ENCODE measurements at places on chromosomes 1 and 21.

- no peak for DNase-seq
Observed at GRCh38 chr1:192657760-192658159, 21.8 kb downstream of the RGS13 start.

DNA sequence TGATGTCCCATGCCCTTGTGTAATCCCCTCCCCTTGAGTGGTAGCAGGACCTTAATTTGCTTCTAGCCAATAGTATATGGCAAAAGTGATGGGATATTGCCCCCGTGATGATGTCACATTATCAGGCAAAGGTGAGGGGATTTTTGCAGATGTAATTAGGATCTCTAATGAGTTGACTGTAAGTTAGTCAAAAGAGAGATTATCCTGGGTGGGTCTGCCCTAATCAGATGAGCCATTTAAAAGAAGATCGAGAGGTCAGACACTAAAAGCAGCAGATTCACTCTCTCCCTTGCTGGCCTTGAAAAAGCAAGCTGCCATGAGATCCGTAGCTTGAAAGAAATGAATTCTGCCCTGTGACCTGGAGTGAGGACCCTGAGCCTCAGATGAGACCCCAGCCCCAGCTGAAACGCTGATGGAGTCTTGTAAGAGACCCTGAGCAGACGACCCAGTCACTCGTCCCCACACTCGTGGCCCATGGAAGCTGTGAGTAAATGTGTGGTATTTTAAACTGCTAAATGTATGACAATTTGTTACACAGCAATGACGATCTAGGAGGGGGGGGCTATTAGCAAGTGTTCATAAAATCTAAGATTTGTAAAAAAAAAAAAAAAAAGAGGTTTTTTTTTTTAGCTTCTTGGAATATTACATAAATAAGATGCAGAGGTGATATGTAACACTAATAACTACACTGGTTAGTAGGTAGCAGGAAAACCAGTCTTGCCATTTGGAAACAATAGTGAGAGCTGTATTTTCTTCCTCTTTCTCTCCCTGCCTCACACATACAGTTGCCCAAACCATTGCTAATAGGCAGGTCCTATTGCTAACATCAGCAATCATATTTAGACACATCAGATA, 50.3 kb upstream of the TARBP1 start:
- no peak for DNase-seq

GRCh38 chr1:245291351-245291750, 136.6 kb downstream of the KIF26B start:
- no peak for DNase-seq

- DNase-seq = no peak
Observed at GRCh38 chr1:91611483-91611917, 110.8 kb downstream of the CDC7 start.

GRCh38 chr1:247087256-247087655, 8.6 kb upstream of the ZNF670 start:
- no peak for DNase-seq

DNA sequence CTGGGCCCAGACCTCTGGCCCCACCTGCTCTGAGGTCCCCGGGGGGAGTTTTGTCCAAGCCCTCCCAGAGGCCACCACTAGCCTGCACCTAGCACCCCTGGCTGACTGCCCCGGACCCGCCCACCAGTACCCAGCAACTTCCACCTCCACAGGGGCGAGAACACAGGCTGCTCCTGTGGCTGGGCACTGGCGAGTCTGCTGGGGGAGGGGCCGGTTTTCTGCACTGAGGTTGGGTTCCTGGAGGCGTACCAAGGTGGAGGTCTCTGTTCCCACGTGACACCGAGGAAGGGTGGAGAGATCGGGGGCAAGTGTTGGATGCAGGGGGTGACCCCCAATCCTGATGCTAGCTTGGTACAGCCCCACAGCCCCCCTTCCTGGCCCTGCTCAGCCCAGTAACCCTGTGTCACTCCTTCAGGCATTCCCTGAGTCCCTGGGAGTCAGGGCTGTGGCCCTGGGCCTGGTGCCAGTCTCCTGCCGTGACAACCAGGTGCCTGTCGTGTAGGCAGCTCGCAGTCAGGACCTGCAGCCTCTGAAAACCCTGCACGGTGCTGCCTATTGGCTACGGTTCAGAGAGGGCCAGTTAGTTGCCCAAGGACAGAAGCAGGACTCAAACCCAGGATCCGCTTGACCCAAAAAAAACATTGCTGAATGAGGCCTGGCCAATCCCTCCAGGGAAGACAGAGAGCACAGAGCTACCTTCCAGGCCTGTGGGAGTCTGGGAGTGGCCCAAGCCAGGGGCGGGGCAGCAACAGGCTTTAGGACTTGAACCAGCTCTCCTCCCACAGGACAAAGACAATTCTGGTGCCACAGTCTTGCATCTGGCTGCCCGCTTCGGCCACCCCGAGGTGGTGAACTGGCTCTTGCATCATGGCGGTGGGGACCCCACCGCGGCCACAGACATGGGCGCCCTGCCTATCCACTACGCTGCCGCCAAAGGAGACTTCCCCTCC, 3.1 kb downstream of the ESPN start:
- no peak for DNase-seq

- no peak for DNase-seq
Observed at GRCh38 chr1:86950712-86951419, 36.4 kb downstream of the HS2ST1 start.

GRCh38 chr1:222057162-222057561, 315.3 kb upstream of the DUSP10 start:
- no peak for DNase-seq

DNA sequence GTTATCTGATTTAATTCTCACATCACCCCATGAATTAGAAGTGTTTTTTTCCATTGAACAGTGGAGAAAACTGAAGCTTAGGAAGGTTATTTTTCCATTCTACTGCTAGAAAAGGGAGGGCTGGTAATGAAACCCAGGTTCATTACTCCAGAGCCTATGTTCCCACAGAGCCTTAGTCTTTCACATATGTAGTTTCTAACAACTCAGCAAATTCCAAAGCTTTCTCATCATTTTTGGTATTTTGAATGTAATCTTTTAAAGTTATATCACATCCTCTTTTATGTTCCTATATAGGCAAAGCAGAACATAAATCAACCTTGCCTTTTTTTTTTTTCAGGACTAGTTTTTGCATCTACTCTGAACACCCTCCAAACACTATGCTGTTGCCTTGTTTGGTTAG, 131.9 kb upstream of the BEND5 start:
- DNase-seq = no peak

GRCh38 chr1:182786223-182786994, 3.2 kb upstream of the NPL start:
- DNase-seq = peak; percentile 9

- DNase-seq = no peak
Observed at GRCh38 chr1:10674700-10675609, 121.5 kb downstream of the CASZ1 start.

DNA sequence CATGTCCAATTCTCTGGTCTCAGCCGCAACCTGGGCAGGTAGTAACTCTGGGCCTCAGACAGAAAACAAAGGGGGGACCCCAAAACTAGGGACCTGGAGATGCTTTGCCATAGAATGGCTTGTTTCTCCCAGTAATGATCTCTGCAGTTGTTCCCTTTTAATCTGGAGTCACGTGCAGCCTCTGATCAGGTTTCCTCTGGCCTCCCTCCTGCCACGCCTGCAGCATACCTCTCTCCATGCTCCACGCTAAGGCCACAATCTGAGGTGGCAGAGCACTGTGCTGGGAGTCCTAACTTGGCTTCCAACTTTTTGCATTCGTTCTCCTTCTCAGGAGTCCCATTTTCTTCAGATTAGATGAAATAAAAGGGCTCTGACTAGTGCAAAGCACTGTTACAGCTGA, 1.9 kb downstream of the PABPC4 start:
- DNase-seq = no peak

GRCh38 chr1:10208537-10208936, 1.8 kb upstream of the KIF1B start:
- DNase-seq = no peak

- no peak for DNase-seq
Observed at GRCh38 chr1:246383239-246383589, 123.9 kb downstream of the SMYD3 start.

DNA sequence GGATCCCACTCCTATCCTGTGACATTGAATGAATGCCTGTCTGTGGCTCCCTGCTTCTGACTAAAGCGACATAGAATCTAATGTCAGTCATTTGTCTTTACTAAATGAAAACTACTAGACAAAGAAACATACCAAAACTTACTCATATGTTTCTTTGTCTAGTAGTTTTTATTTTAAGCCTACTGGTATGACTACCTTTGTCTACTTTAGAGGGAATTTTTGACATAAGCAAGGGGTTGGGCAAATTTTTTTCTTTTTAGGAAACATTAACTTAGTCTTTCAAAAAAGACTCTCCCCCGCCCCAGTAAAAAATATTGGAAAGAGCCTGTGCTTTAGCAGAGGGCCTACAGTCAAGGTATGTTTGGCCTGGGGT, 4.9 kb downstream of the NEK7 start:
- DNase-seq = no peak

DNA sequence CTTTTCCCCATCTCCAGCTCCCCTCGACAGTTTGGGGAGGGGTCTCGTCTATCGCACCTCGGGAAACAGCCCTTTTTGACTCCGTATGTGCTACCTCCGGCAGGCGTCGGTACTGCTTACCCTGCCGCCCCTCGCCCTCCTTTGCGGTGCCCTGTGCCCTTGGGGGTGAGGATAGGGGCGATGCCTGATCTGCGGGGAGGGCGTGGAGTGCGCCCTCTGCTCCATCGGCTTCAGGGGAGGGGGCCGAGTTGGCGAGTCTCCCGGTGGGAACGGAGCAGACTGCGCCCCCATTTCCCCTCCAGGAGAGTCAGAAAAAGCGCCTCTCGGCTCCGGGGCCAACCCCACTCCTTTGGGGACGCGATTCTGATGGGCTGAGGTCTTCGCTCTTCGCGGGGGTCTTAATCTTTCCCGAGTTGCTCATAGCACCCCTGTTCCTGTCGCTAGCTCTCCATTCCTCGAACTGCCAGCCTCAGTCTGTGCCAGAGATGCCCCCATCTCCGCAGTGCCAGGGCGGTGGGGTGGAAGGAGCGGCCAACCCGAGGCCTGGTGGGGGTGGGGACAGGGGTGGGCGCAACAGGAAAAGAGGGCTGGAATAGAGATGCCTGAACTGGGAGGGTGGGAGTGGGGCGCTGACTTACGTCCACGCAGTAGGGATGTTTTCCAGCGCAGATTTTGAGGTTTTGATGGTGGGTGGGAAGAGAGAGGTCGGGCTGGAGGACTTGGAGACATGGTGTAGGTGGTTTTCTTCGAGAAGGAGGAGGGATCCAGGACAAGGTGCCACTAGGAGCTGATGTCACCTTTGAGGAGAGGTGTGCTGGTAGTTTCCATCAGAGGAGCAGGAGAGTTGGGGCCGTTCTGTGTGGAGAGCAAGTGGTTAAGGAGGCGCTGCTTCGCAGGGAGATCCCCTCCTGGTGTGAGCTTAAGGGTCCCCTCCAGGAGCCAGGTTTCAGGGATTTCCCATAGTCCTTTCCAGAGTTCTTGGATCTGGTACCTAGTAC, 674 bp downstream of the PPFIA4 start:
- DNase-seq = no peak

GRCh38 chr1:71240656-71241055, 159.8 kb upstream of the ZRANB2 start:
- DNase-seq = no peak

DNA sequence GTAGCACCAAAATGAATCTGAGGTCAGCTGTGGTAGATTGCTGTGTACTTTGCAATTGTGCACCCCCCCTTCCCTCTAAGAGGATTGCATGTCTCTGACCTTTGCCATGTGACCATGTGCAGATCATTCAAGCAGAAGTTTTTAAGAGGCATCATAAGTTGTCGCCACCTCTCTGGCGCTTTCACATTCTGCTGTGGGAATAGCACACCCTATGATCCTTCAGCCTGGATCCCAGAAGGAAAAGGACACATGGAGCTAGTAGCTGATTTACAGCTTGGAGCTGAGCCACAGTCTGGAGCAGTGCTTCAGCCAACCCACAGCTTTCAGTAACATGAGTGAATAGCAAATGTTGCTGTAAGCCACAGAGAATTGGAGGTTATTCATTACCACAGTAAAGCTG, 158.5 kb downstream of the TSEN15 start:
- DNase-seq = no peak

DNA sequence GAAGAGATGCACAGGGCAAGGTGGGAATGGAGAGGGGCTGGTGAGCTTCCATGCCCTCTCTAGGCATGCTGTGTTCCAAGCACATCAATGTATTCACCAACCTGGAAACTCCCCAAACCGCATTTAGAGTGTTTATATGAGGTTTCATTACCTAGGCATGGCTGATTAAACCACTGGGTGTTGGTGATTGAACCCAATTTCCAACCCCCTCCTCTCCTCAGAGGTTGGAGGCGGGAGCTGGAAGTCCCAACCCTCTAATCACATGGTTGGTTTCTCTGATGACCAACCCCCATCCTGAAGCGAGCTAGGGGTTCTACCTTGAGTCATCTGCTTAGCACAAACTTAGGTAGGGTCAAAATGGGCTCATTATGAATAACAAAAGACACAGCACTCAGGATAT, 3.0 kb upstream of the PPIE start:
- no peak for DNase-seq

DNA sequence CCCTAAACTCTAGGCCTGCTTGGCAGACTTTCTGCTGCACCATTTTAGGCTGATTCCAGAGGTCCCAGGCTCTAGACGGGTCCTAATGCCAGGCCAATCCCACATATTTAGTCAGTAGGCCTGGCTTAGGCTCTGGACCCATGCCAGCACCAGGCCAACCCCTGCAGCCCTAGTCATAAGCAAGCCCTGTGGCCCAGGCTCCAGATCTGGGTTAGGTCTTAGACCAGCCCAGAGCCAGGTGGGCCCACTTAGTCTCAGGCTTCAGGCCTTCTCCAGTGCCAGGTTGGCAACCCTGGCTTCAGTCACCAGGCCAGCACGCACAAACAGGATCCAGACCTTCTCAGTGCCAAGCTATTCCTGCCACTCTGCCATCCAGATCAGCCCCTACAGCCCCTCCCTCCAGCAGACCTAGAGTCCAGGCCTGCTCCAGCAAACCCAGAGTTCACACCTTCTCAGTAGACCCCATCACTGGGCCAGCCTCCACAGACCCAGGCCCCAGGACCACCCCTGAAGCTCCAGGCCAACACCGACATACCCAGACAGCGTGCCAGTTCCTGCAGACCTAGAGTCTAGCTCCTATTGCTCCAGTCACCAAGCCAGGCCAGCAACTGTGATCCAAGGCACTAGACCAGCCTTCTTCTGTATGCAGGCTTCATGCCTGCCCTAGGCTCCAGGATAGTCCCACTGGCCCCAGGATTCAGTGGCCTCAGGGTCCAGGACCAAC, 467.6 kb downstream of the RWDD3 start:
- no peak for DNase-seq

Measured in stimulated activated naive B cell treated with anti-CD40 and anti-IgM and Interleukin-4, amounts not matched to agents 10 μg/mL and 1 μg/mL and 100 μg/mL, for 72 hours (primary cell).